Fibroblast of skin of right quadriceps (primary cell): ENCODE measurements at places on chromosomes 5 and 9.

GRCh38 chr5:167684251-167684650 is 607.2 kb upstream of the WWC1 start:
- DNase-seq, result peak; percentile 39

DNA sequence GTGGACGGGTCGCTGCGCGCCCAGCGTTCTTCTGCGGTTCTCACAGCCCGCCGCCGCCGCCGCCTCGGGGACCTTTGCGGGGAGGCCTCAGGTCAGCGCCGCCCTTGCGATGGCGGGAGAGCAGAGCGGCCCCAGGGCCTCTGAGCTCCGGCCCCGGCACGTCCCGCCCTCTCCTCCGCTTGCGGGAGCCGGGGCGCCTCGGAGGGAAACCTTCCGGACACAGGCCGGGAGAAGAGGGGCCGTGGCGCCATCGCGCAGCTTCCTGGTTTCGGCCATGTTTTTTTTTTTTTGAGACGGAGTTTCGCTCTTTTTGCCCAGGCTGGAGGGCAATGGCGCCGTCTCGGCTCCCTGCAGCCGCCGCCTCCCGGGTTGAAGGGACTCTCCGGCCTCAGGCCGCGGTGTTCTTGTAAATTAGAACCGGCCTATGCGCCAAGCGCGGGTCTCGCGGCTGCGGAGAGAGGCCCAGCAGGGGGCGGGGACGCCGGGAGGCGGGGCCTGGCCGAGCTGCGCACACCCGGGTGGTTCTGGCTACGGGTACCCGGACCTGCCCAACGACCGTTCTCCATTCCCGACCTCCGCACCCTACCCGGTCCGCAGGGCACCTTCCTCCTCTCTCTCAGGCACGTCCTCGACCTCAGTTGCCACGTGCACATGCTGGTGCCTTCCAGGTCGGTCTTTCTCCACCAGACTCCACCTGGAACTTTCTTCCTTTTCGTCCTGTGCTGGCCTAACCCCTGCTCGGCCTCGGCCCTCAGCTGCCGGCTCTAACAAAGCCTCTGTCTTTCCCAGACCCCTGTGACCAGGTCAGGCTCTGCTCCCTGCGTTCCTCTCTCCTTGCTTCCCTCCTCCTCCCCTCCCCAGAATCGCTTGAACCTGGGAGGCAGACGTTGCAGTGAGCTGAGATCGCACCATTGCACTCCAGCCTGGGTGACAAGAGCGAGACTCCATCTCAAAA is 28.8 kb upstream of the MGAT1 start:
- peak; percentile 67 for DNase-seq

GRCh38 chr9:25677301-25678146 is 720 bp downstream of the TUSC1 start:
- peak; percentile 75 for DNase-seq

DNA sequence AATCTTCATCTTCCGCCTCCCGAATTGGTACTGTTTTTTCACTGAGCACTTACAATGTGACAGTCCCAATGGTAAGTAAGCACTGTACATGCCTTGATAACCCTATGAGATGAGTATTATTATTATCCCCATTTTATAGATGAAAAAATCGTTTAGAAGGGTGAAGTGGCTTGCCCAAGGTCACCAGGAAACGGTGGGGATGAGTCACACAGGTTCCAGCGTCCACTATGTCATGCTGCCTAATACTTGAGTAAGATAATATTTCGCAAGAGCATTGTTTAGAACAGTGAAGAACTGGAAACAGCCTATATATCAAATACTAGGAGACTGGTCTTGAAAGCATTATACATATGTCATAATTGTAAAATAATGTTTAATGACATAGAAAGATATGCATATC is 12.9 kb downstream of the HAND1 start:
- DNase-seq, result peak; percentile 47

DNA sequence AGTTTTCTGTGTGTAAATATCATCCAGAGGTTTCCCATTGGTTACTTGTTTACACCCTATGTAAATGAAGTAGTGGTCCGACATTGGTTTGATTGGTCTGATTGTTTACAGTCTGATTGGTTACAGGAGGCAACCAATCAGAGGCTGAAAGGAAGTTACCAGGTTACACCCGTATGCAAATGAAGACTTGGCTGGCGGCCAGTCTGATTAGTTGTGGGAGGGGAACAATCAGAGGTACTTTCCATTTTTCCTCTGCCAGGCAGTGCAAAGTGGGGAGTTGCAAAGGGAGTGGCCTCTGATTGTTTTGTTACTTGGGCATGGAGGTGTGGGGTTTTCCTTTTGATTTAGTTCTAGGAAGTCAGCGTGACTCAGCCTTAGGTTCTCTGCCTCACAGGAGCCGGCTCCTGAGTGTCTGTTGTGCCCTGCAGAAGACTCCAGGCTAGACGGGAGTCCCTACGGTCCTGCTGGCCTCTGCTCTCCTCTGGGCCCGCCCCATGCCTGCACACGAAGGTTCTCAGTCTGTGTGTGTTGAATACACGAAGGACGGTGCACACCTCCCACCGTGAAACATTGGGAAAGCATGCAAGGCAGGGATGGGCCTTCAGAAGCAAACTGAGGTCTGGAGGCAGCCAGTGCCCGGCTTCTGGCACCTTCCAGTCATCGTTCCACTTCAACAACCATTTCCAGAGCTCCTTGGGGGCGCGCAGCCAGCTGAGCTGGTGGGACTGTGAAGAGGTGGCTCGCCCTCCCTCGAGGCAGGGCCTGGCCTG is 42.9 kb downstream of the OLFM1 start:
- DNase-seq, result no peak

GRCh38 chr5:478369-478981 is 35.5 kb downstream of the EXOC3 start:
- DNase-seq, result no peak

DNA sequence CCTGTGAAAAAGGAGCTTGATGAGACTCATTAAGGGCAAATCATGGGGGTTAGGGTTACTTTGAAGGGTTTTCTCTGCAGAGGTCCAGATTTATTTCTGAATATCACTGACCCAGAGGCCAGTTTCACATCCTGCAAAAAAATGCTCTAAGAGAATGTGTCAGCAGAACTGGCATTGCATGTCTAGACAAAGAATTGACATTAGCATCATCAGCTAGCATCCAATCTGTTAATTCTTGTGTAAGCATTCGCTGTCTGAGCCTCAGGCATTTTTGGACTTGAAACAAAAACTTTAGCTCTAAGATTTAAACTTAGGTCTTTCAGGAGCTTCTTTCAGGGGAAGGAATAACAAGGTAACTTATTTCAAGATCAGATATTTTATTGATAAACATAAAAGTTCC is 187.9 kb upstream of the ELL2 start:
- peak; percentile 37 for DNase-seq

DNA sequence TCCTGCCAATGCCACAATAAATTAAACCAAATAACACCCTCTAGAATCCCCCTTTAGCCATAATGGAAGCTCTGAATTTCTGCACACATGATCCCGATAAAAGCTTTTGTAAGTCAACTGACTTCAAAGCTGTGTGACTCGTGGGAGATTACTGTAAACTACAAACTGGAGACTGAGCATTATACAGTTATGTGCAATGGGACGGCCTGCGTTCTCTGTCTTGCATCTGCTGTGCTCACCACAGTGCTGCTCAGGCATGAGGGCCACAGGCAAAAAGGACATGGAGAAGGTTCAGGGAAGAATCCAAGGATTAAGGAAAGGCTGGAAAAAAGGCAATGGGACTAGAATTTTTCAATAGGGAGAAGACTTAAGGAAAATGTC is 184.2 kb downstream of the FANCC start:
- DNase-seq, result no peak

GRCh38 chr5:16568875-16569580 is 47.8 kb downstream of the RETREG1 start:
- peak; percentile 13 for DNase-seq

DNA sequence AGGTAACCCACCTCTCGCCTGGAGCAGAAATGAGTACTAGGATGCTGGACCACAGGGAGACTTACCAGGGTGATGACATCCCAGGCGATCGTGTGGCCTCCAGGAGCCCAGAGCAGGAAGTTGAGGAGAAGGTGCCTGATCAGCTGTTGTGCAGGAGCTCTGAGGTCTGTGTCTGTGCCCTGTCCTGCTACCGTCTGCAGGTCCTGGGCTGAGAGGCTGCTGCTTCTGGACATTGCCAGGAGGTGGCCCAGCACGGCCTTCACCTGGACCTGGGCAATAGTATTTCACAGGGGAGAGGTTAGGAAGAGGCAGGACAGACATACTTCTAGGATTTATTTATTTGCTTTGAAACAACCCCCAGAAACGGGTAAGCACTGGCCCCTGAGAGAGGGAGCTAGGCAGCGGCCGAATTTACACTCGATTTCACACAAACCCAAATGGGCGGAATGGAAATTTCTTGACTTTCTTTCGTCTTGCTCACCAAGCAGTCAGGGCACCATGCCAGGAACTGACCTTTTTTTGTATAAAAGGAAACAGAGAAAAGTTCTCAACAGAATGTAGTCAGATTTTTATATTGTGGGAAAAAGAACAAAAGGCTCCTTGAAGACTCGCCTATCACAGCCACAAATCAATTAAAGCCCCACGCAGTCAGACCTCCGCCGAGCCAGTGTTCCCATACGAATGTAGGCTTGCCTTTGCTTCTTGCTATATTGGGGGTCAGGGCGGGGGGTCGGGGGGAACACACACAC is 210.3 kb downstream of the FANCC start:
- peak; percentile 63 for DNase-seq
